ENCODE measurements at places on chromosomes 11 and 22.

GRCh38 chr22:35629406-35630216, 12.5 kb upstream of the MB start:
- DNase-seq: peak; percentile 49

DNA sequence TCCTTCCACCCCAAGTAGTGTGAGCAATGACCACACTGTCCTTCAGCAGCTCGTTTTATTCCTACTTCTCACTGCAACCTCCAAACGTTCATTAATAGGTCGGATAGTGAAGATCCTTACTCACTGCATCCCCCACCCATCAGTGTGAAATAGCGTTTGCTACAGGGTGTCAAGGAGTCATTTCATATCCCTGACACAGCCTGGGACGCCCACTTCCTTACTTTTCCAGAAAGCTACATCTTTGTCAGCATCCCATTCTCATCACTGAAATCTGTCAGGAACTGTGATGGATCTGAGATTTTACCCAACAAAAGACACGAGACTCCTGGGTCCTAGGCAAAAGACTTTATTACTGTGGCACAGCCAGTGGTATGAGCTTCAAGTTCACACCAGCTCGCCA, 592.4 kb downstream of the NTM start:
- no peak for DNase-seq

GRCh38 chr11:3736816-3737215, 60.5 kb downstream of the NUP98 start:
- DNase-seq: no peak

GRCh38 chr11:111910676-111911562, 651 bp downstream of the CRYAB start:
- DNase-seq: no peak

- no peak for DNase-seq
Observed at GRCh38 chr22:50684986-50685385, 12.4 kb downstream of the SHANK3 start.

- no peak for DNase-seq
Observed at GRCh38 chr11:103359216-103359615, 250.0 kb downstream of the DYNC2H1 start.

DNA sequence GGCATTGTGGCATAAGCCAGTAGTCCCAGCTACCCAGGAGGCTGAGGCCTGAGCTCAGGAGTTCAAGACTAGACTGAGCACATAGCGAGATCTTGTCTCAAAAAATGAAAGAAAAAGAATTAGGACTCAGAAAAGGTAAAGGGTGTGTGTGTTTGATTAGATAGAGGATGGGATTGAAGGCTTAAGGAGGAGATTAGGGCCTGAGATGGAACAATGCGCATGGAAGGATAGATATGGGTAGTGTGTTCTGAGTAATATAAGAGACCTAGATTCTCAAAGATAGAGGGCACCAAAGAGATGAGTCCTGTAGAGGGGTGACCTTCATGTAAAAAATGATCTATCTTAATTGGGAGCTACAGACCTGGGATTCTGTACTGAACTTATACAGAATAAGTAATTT, 17.3 kb upstream of the RAB30 start:
- DNase-seq: no peak

DNA sequence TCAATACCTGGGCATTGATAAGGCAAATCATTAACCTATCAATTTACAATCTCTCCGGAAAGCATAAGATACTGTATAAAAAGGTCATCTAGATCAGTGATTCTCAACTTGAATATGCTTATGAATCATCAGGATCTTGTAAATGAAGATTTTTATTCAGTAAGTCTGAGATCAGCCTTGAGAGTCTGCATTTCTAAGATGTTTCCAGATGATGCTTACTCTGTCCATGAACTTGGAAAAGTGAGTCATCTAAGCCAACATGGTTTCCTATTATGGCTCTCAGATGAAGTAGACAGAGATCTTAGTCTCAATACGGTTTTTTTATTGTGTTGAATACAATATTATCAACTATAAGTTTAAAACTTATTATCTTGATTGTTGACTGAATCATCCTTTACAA, 226.4 kb upstream of the KIRREL3 start:
- DNase-seq: no peak

GRCh38 chr11:110093407-110094297, 460 bp downstream of the ZC3H12C start:
- no peak for DNase-seq

GRCh38 chr11:8683115-8683807, 669 bp downstream of the RPL27A start:
- no peak for DNase-seq

DNA sequence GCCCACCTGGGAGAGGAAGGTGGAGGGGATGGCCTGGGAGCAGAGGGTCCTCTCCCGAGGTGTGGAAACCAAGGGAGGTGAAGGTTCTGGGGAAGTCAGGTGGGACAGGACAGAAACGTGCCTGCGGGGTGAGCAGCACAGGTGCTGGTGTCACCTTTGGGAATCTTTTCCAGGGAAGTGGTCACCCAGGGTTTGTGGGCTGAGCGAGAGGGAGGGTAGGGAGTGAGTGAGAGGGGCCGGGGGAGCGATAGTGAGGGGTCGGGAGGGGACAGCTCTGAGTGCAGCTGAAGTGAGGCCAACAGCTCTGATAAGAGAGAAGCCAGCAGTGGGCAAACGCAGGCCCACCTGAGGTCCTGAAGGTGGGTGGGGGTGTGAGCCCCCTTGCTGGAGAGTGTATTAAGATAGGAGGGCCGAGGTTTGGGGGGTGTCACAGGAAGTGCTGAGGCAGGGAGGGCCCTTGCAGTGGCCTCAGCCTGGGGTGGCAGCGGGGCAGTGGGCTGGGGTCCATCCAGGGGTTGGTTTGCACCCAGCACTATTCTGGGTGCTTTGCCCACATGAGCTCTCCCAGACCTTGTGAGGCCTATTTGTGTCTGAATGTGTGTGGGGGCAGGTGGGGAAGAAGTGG, 1.6 kb upstream of the SHANK3 start:
- DNase-seq: no peak

DNA sequence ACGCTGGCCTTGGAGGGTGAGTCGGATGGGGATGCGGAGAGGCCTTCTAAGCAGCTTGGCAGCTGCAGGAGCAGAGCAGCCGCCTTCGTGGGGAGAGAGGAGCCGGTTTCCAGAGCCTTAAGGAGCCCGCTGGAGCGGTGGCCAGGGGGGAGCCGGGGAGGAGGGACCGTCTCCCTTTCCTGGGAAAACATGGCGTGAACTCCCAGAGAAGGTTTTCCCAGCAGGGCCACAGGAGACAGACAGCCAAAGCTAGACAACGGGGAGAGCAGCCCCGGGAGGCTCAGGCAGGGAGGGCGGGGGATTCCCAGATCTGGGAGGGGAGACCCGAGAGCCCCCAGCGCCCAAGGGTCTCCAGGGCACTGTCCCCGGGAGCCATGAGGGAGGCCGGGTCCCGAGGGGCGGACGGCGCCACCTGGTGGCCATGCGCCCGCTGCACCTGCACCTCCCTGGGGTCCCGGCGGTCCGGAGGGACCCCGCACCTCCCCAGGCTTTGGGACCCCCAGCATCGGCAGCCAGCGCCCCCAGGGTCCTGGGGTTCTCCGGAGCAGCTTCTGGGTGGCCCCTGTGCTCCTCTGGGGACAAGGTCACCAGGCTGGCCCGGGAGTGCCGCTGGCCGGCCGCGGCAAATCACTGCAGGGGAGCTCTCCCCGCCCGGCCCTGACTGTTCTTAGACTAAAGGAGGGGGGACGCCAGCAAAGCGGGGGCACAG, 2.4 kb upstream of the SYT8 start:
- DNase-seq: no peak

DNA sequence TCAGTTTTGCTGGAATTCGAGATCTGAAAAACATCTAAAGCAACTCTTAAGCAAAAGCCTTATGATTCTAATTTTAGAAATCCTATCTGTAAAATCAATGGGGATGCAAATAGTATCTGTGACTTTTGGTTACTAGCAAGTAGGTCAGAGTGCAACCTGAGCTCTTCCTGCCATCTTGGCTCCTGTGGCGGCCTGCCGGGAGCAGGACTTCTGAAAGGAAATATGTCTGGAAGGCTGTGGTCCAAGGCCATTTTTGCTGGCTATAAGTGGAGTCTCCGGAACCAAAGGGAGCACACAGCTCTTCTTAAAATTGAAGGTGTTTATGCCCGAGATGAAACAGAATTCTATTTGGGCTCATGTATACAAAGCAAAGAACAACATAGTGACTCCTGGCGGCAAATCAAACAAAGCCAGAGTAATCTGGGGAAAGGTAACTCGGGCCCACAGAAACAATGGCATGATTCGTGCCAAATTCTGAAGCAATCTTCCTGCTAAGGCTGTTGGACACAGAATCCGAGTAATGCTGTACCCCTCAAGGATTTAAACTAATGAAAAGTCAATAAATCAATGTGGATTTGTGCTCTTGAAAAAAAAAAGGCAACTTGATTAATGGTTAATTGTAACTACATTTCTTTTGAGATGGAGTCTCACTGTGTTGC, 1.7 kb downstream of the SAMM50 start:
- DNase-seq: no peak

GRCh38 chr11:10975287-10975721, 117.5 kb upstream of the ZBED5 start:
- DNase-seq: no peak

DNA sequence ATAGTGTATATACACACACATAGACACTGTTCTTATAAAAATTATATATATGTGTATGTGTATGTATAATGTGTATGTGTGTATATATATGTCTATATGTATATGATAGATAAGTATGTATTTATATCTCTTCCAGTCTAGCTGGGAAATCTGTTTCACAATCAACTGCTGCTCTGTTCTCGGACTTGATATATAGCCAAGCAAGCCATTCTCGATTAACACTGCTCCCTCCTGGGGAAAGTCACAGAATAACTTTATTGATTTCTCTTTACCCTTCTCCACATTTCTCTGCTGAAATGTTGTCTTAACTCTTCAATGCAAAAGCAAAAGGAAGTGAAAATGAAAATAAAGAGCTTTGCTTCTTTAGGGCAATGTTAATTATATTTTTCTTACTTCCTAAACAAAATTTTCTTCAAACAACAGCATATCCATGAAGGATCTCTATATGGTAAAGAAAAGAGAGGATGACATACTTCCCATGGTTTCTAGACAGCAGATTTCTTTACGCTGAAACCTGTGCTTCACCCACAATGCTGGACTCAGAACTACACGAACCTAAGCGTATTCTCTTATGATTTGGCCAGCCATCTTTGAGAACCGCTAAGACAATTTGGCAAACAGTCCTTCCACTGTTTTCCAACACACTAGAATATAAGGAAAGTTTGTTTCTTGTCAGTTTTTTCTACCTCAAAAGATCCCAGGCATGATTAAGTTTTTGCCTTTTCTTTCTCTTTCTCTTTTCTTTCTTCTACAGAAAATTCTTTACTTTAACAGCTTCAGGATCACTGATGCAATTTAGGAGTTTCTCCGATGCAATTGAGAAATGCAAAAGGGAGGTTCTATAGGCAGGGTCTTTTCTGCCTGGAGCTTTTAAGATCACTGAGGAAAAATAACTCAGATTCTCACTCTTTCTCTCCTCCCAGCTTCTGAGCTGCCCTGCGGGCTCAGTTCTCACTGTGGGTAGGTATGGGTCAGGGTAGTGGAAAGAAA, 1.9 kb downstream of the BLID start:
- DNase-seq: no peak

GRCh38 chr11:70538641-70539359, 140.5 kb downstream of the CTTN start:
- DNase-seq: no peak

DNA sequence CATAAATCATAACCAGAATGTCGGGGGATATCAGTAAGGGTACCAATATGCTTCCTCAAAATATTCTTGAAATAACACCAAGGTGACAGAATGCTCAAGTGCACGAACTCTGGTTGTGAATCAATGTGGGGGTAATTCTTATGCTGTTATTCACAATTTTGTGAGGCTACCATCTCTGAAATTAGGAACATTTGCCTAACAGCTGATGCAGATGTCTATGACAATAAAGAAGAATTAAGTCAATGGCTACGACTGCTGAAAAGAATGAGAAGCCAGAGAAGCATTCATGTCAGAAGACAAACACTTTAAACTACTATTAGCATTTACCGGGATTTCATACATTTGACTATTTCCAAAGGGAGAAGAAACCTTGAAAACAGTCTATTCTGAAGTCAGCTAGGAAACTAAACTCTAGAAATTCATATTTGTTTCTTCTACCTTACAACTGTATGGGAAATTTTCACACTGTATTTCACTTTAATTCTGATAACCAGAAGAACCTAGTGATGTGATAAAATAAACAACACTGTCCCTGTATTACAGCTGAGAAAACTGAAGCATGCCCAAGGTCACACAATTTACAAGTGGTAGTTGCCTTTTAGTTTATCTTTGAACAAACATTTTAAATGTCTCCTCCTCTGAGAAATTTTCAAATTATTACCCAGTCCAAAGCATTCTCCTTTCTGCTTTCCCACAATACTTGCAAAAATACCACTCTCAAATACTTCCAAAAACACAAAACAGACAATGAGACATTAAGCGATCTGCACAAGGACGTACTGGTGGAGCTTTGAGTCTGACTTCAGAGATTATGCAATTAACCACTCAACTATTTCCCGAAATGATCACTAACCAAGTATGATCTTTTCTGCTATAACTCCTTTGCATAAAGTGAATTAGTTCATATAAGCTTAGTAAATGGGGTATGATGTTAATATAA, 18.0 kb upstream of the ARHGAP32 start:
- no peak for DNase-seq

DNA sequence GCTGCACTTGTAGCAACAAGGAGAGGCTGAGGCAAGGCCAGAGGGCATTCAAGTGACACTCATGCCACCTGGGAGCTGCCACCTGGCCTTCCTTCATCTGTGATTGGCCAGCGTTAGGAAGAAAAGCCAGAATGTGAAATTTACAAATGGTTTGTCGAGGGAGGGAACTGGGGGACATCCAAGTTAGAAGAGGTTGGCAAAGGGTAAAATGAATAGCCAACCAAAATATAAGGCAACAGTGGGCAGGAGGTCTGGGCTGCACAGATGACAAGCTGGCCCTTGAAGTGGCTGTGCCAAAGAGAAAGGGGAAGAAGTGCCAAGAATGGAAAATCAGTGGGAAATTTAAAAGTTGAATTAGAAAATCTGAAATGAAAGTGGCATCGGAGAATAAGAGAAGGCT, 221.4 kb downstream of the C11orf91 start:
- DNase-seq: no peak

- no peak for DNase-seq
Observed at GRCh38 chr11:34647532-34647931, 26.6 kb downstream of the EHF start.

- DNase-seq: no peak
Observed at GRCh38 chr11:134585666-134586610, 173.9 kb upstream of the B3GAT1 start.

- no peak for DNase-seq
Observed at GRCh38 chr22:32395107-32395506, 16.9 kb downstream of the RTCB start.

DNA sequence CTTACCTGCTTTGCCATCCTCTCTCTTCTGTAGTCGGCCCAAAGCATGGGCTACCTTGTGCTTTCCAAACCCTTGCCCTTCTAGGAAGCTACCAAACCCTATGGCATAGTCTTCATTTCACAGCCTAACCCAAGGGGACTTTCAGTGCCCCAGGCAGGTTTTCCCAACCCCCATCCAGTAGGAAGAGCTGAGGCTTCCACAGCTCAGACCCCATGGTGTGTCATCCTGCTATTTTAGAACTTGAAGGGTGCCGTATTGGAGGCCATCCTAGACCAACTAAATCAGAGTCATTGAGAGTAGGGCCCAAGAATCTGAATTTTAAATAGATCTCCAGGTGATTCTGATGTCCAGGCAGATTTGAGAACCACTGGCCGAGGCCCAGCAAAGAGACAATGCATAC, 31.9 kb upstream of the TUB start:
- no peak for DNase-seq
